Eye (tissue), 1 donor: ENCODE measurements at places on chromosomes 2 and 18.

DNA sequence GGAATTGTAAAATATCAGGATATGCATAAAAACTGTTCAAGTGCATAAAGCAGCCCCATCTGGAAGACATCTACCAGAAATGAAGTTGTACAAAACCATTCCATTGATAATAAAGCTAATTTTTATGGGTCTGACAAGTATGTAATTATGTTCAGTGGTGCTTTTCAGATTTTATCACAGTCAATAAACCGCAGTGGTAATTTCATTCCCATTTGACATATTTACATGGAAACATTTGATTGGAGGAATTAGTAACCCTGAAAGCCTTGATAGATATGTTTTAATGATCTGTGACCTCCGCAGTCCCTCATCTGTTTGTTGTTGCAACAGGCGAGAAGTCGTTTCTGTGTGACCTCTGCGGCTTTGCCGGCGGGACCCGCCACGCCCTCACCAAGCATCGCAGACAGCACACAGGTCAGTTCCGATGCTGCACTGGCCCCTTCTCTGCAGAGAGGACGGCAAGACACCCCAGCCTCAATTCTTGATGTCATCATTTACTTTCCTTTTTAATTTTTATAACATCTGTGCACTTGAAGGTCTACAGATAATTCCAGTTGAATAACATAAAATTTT is 283.1 kb downstream of the ZNF407 start:
- DNase-seq, result no peak

DNA sequence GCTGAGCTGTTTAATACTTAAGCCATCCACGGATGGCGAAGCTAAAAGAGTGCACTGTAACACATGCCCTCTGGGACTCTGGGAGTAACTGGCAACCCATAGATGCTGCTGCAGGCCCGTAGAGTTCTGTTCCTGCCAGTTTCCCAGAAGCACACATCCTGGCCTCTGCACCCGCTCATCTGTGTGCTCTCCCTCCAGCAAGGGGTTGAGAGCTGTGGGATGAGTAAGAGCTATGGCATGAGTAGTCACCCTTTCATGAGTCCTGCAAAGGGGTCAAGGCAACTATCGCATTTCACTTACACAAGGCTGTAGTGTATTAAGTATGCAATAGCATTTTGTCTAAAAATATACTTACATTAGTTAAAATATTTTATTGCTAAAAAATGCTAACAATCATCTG is 1341.8 kb upstream of the NXPH2 start:
- no peak for DNase-seq

- no peak for DNase-seq
These were observed 121.0 kb downstream of the SPOPL start for GRCh38 chr2:138622613-138623012.

DNA sequence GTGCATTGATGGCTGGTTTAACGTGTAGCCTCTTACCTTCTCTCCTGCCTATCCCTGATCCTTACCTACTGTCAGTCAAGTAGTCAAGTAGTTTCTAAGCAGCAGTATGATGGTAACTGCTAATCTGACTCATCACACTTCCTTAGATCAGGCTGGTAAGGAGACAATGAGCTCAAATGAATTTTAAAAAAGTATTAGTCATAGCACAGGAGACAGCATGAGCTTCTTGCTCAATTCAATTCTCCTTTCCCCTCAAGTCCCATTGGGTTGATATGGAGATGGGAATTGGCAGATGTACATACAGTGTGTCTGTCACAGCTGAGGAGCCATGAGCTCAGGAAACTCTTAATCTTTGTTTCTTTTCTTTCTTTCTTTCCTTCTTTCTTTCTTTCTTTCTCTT is 799.7 kb downstream of the LRP1B start:
- no peak for DNase-seq
